Kidney (tissue), 22 donors: ENCODE measurements at places on chromosomes 11 and 22. TPM values are rescaled to one million over a fixed set of nuclear protein-coding genes. Genes with fewer than 3 reads are reported as not detected.

- no peak overlapping the region for H3K27ac ChIP-seq
- H3K36me3 ChIP-seq = no peaks in the 10 kb centered on the region
- no peak for DNase-seq
- H3K4me1 ChIP-seq = no peaks in the 10 kb centered on the region
- H3K4me3 ChIP-seq = no peak overlapping the region
Observed at GRCh38 chr11:124946735-124947141, 7.3 kb upstream of the CCDC15 start.

- no peak for DNase-seq
- no peak overlapping the region for H3K27ac ChIP-seq
- H3K4me1 ChIP-seq = no peaks in the 10 kb centered on the region
Observed at GRCh38 chr11:105104292-105104691, 35.3 kb downstream of the CARD18 start.

DNA sequence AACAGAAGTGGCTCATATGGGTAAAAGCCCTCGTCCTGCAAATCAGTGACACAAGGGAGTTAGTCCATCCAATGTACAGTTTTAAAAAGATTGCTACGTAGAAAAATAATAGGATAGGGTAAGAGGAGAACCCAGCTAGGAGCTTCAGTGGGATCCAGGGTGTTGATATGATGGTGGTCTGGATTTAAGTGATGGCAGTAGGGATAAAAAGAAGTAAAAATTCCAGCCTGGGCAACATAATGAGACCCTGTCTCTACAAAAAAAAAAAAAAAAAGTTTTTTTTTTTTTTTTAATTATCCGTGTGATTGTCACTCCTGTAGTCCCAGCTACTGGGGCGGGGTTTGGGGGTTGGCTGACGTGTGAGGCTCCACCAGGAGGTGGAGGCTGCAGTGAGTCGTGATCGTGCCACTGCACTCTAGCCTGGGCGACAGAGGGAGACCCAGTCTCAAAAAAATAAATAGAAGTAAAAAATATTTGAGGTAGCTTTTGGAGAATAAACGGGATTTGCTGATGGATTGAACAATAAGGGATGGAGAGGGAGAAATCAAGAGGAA lies 7.0 kb upstream of the L3MBTL2 start:
- no peaks in the 10 kb centered on the region for H3K36me3 ChIP-seq
- DNase-seq = peak; percentile 38
- no peaks in the 10 kb centered on the region for H3K27me3 ChIP-seq
- H3K4me3 ChIP-seq = peak overlapping the region; percentile 50

DNA sequence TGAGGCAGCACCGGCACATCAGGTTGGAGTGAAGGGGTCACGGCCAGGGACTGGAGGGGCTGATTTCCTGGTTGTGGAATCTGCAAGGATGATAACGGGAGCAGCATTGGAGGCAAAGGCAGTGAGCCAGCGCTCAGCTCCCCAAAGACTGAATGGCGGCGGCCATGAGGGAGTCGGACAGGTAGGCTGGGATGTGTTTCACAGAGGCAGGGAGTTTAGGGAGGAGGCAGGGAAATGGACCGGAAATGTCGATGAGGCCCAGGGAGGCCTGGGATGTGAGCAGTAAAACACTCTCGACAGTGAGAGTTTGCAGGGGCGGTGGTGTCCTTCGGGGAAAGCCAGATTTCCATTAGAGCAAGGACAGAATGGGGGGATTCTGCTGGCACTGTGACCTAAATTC lies 64.2 kb upstream of the EIF3D start:
- no peak overlapping the region for H3K27ac ChIP-seq
- H3K36me3 ChIP-seq = no peaks in the 10 kb centered on the region
- H3K4me1 ChIP-seq = no peaks in the 10 kb centered on the region
- no peaks in the 10 kb centered on the region for H3K27me3 ChIP-seq
- no peak for DNase-seq

GRCh38 chr11:72083414-72083813 lies 2.8 kb downstream of the LRRC51 start:
- no peaks in the 10 kb centered on the region for H3K27me3 ChIP-seq
- no peaks in the 10 kb centered on the region for H3K36me3 ChIP-seq
- H3K27ac ChIP-seq = no peak overlapping the region
- no peak for DNase-seq

GRCh38 chr11:125382314-125382791 lies 113.7 kb downstream of the FEZ1 start:
- peak; percentile 78 for DNase-seq
- H3K27ac ChIP-seq = no peak overlapping the region
- no peak overlapping the region for H3K4me3 ChIP-seq
- H3K27me3 ChIP-seq = no peaks in the 10 kb centered on the region
- peaks cover 6% of the 10 kb centered on the region for H3K4me1 ChIP-seq

- no peaks in the 10 kb centered on the region for H3K27me3 ChIP-seq
- no peak overlapping the region for H3K27ac ChIP-seq
- DNase-seq = no peak
- H3K4me3 ChIP-seq = no peak overlapping the region
- no peaks in the 10 kb centered on the region for H3K36me3 ChIP-seq
Observed at GRCh38 chr11:92269841-92270240, 45.2 kb downstream of the FAT3 start.

- no peak overlapping the region for H3K27ac ChIP-seq
- no peaks in the 10 kb centered on the region for H3K36me3 ChIP-seq
- H3K4me3 ChIP-seq = no peak overlapping the region
- no peaks in the 10 kb centered on the region for H3K27me3 ChIP-seq
- no peak for DNase-seq
- H3K4me1 ChIP-seq = no peaks in the 10 kb centered on the region
Observed at GRCh38 chr11:102482433-102482832, 29.9 kb upstream of the TMEM123 start.

DNA sequence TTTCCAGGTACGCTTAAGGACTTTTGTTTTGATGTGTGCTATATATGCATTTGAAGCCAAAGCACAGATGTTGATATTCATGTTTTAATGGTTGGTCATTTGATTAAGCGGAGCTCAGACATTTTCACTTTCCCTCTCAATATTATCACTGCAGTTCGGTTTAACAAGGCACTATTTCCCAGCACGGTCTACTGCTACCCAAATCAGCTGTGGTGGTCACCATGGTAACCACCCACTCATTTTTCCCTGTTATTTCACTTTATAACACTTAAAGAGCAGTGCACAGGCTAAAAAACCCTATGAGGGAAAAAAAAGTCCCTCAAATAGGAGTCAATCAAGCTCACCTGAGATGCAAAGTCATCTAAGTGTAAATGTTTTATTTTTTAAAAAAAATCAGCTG lies 439.6 kb upstream of the CCDC90B start:
- H3K27ac ChIP-seq = no peak overlapping the region
- peak; percentile 23 for DNase-seq
- H3K27me3 ChIP-seq = no peaks in the 10 kb centered on the region
- H3K36me3 ChIP-seq = no peaks in the 10 kb centered on the region

GRCh38 chr22:47801541-47802245 lies 1039.2 kb downstream of the TBC1D22A start:
- no peaks in the 10 kb centered on the region for H3K4me1 ChIP-seq
- H3K4me3 ChIP-seq = no peak overlapping the region
- no peak for DNase-seq

DNA sequence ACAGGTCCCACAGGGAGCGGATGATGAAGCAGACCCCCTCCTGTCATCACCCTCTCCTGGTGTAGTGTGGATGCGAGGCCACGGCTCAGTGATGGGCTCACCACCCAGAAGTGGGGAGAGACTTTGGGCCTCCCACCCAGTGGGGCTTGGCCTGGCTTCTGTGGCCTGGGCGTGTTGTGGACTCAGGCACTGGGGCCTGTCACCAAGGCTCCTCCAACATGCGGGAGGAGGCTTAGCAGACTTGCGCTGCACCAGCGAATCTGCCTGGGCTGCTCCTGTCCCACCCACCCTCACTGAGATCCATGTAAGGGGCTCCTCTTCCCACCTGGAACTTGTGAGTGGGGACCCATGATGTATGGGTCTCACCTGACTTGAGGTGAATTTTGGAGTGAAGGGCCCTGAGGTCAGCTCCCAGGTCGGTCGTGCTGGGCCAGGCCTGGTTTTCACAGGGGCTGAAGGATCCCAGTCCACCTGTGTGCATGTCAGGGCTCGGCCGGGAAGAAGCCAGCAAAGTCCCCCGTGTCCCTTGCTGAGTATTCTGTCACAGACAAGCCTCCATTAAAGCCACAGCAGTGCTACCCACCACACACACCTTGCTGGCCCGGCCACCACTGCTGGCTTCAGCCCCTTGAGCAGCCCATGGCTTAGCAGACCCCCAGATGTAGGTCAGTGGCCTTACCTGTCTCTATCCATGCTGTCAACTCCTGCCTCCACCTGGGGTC lies 4.2 kb downstream of the THAP7 start:
- H3K4me1 ChIP-seq = peaks cover 17% of the 10 kb centered on the region
- H3K27me3 ChIP-seq = no peaks in the 10 kb centered on the region
- H3K27ac ChIP-seq = no peak overlapping the region
- DNase-seq = no peak
- H3K36me3 ChIP-seq = peaks cover 5% of the 10 kb centered on the region

DNA sequence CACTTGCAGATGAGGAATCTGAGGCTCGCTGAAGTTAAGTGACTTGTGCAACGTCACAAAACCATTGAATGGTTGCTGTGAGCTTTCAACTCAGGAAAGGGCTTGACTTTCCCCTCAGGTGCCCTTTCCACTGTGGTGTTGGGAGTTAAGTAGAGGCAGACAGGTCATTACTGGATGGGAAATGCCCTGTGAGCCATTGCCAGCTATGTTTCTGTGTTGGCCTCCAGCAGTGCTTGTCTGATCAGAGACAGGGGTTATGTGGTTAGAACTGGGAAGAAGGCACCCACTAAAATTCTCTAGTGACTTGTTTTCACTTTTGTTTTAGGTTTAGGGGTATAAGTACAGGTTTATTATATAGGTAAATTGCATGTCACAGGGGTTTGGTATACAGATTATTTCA lies 96.6 kb downstream of the FDX1 start:
- no peaks in the 10 kb centered on the region for H3K27me3 ChIP-seq
- no peaks in the 10 kb centered on the region for H3K4me1 ChIP-seq
- no peak overlapping the region for H3K27ac ChIP-seq

DNA sequence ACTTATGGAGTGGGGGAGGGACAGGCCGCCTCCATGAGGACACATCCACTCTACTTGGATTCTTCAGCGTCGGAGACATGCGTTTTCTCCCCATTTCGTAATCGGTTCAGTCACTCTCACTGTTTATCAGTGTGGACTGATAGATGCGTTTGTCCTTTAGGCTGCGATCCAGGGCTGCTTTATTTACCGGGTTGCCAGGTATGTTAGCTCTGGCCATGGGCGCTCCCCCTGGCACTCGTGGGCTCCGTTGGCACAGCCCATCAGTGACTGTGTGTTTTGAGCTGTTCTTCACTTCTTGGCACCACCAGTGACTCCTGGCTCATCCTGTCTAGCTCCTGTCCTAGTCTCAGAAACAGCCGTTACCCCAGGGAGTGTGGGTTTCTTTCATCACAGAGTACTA lies 1203.3 kb downstream of the BRD1 start:
- H3K36me3 ChIP-seq = no peaks in the 10 kb centered on the region
- H3K27me3 ChIP-seq = no peaks in the 10 kb centered on the region
- no peaks in the 10 kb centered on the region for H3K4me1 ChIP-seq

- H3K36me3 ChIP-seq = no peaks in the 10 kb centered on the region
- H3K4me1 ChIP-seq = no peaks in the 10 kb centered on the region
- no peak overlapping the region for H3K27ac ChIP-seq
Observed at GRCh38 chr22:32205974-32206773, 1.3 kb upstream of the RFPL2 start.

- no peaks in the 10 kb centered on the region for H3K36me3 ChIP-seq
- DNase-seq = no peak
- H3K27me3 ChIP-seq = no peaks in the 10 kb centered on the region
- no peak overlapping the region for H3K27ac ChIP-seq
- H3K4me3 ChIP-seq = no peak overlapping the region
- no peaks in the 10 kb centered on the region for H3K4me1 ChIP-seq
Observed at GRCh38 chr11:77386178-77386577, 84.7 kb upstream of the GDPD4 start.

DNA sequence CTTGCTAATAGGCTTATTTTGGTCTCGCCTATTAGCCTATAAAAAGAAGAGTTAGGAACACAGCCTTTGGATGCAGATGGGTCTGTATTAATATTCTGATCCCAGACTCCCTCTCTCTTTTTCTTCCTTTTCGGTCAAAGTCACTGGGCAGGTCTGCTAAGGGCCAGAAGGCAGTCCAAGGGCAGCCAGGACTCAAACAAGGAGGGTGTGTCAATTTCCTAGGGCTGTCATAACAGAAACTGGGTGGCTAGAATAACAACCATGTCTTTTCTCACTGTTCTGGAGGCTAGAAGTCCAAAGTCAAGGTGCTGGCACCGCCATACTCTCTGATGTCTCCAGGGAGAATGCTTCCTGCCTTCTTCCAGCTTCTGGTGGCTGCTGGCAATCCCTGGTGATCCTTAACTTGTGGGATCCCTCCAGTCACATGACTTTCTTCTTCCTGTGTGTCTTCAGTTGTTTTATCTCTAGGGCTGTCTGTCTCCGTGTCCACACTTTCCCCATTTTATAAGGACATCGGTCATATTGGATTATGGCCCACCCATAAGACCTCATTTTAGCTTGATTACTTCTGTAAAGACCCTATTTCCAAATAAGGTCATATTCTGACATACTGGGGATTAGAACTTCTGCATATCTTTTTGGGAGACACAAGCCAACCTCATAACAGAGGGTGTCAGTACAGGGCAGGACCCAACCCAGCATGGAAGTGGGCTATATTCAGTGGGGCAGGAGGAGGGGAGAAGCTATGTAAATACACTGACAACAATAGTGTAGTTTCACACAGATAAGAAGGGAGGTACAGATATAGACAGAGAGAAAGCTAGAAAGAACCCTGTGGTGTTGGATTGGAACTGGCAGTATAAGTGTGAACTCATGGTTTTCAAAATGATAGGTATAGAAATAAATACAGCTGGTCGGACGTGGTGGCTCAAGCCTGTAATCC lies 5.9 kb upstream of the CSF2RB start:
- no peak for DNase-seq
- H3K4me3 ChIP-seq = no peak overlapping the region
- no peaks in the 10 kb centered on the region for H3K27me3 ChIP-seq
- no peaks in the 10 kb centered on the region for H3K4me1 ChIP-seq

DNA sequence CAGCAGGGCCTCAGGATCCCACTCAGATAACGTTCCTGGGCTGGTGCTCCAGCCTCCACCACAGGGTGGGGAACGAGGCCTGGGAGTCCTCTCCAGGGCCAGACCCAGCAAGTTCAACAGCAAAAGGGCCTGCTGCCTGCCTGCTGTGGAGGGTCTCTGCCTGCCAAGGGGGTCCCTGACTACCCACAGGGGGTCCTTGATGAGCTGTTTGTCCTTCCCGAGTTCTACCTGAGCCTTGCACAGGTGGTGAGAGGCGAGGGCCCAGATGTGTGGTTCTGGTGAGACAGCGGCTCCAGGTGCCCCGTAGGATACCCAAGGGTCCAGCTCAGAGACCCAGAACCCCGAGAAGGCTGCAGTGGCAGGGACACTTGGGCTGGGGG lies 4.4 kb downstream of the DUSP8 start:
- H3K4me1 ChIP-seq = no peaks in the 10 kb centered on the region
- H3K27ac ChIP-seq = no peak overlapping the region
- no peak overlapping the region for H3K4me3 ChIP-seq
- H3K27me3 ChIP-seq = no peaks in the 10 kb centered on the region

- H3K4me1 ChIP-seq = no peaks in the 10 kb centered on the region
- no peaks in the 10 kb centered on the region for H3K27me3 ChIP-seq
- DNase-seq = peak; percentile 33
- H3K4me3 ChIP-seq = no peak overlapping the region
- H3K36me3 ChIP-seq = no peaks in the 10 kb centered on the region
Observed at GRCh38 chr11:119875841-119876600, 147.0 kb upstream of the NECTIN1 start.

The ENTHD1 gene
- total RNA-seq = not detected

The MN1 gene
- 3.2 TPM for total RNA-seq

The MIEF1 gene
- total RNA-seq = 27.9 TPM

The OR5D16 gene
- not detected for total RNA-seq

The RHOD gene
- 20.9 TPM for total RNA-seq

The PSMD13 gene
- total RNA-seq = 87.7 TPM

The POU2AF2 gene
- total RNA-seq = not detected

The RTN4RL2 gene
- total RNA-seq = 2.6 TPM
